Activated CD8-positive, alpha-beta T cell treated with anti-CD3 and anti-CD28 coated beads, Interleukin-2, amount 10 ng/mL, durations not matched to agents 7 days and 5 days (primary cell): ENCODE measurements at places on chromosomes 3 and 15.

- no peak for DNase-seq
These were observed 4.6 kb downstream of the PARL start for GRCh38 chr3:183880121-183880520.

DNA sequence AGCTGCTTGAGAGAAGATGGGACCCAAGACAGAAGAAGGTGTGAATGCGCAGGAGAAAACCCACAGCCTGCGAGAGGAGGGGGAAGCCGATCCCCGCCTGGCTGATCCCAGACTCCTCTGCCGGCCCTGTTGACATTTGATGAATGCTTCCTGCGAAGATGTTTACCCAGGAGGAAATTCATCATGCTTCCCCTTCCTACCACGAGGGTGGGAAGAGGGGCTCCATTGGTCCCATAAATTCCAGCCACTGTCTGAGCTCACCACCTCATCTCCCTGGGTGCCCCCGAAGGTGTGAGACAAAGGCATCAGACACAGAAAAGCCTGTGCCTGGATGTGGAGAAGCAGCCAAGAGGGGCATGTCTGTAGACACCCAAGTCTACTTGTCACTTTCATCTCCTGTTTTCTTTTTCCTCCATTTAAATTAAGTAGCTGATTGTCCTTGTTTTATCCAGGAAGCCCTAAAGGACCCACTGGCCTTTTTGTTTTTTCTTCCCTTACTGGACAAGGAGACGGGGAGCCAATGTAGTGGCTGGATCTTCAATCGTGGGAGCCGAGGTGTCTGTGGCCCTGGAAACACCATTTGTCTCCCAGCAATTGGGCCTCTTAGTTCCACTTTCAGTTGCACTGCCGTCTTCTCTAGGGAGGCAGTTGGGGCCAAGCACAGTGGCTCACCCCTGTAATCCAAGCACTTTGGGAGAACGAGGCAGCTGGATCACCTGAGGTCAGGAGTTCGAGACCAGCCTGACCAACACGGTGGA lies 95.3 kb upstream of the HES1 start:
- no peak for DNase-seq

GRCh38 chr3:195809291-195809785 lies 2.4 kb downstream of the MUC4 start:
- no peak for DNase-seq

- DNase-seq, result no peak
These were observed 33.4 kb downstream of the LEKR1 start for GRCh38 chr3:156859578-156859977.

- no peak for DNase-seq
These were observed 76.9 kb downstream of the CTNNB1 start for GRCh38 chr3:41276191-41276590.

DNA sequence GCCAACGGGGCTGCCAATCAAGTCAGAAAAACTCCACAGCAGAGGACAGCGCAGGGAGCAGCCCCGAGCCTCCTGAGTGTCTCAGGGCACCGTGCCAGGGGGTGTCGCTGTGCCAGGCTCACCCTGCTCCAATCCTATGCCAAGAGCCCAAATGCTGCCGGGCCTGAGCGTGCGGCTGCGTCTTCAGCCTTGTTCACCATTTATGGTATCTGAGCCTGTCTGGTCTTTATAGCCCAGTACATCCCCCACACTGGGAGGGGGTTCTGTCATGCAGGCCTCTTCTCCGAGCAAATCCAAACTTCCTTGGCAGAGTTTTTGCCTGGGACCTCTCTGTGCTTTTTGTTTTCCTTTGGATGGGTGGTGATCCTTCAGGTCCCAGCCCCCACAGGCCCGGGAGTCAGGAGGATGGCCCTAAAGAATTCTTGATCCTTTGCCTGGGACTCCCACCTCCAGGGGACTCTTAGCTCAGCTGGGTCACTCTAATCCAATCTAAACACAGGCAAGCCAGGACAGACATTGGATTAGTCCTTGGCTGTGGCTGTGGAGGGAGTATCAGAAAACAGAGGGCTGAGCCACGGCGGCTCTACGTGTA lies 135.1 kb upstream of the HACD2 start:
- no peak for DNase-seq
